ENCODE measurements at places on chromosomes 2 and 18.
A peak's percentile ranks its signal among the peaks of the same experiment; 100 is the strongest.

GRCh38 chr2:79909521-79909920 lies 395.0 kb downstream of the LRRTM1 start:
- DNase-seq = no peak

GRCh38 chr2:197799068-197799467 lies 5.3 kb upstream of the PLCL1 start:
- no peak for DNase-seq

DNA sequence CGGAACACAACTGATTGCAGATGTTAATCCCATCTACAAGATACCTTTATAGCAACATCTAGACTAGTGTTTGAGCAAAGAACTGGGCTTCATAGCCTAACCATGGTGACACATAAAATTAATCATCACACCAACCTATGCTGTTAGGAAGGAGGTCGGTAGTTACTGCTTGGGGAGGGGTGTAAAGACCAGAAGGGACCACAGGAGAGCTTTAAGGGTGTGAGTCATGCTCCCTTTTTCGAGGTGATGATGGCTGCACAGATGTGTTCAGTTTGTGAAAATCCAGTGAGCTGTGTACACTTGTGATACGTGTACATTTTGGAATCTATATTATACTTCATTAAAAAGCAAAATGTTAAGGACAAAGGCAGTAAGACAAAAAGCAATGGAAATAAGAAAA lies 4.6 kb upstream of the SEH1L start:
- DNase-seq = no peak

DNA sequence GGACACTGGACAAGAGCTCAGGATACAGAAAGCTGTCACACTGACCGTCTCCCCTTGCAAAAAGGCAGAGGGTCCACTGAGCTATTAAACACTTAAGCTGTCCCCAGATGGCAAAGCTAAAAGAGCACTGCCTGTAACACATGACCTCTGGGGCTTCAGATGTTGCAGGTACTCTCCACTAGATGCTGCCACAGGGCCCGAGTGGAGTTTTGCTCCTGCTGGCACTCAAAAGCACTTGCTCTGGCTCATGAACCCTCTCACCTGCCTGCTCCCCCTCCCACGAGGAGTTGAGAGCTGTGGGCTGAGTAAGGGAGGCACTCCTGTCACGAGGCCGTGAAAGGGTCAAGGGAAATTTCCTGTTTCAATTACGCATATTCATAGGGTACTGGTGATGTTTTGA lies 227.9 kb downstream of the PRKCE start:
- DNase-seq = no peak

- no peak for DNase-seq
These were observed 4.7 kb downstream of the DGKD start for GRCh38 chr2:233358947-233359346.

DNA sequence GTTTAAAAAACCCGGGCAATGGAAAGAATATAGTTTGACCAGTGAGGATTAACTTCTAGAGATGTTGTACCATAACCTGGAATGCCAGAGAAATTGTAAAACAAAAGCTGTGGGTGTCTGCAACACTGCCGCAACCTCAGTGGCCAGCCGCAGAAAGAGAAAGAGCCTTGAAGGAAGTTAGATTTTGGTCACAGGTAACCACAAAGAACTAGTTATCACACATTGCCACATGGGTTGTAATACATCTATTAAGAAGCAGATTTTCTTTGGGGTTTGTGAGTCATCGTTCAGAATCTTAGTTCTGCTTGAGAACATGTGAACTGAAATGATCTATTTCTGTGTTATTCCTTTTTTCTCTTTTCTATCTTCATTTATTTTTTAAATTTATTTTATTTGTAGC lies 222.9 kb upstream of the AGAP1 start:
- DNase-seq = peak; percentile 74

DNA sequence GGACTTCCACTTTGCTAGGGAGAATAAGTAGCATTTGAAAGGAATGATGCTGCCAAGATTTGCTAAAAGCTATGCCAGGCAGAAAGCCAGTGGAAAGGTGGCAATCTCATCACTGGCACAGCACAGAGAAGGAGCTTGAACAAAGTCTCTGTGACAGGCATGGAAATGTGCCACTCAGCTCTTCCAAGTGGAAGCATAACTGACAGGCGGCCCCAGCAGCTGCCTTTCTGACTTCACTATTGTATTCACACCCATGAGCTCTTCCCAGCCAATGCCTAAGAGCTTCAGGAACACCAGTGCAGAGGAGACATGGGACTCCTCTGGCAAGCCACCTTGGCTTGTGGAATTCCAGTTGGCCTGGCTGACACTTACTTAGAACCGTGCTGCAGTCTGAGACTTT lies 134.6 kb upstream of the REG3G start:
- DNase-seq = no peak
